ENCODE measurements at places on chromosomes 12 and 14. TPM values are rescaled to one million over a fixed set of nuclear protein-coding genes. Genes with fewer than 3 reads are reported as not detected.
A peak's percentile ranks its signal among the peaks of the same experiment; 100 is the strongest.

DNA sequence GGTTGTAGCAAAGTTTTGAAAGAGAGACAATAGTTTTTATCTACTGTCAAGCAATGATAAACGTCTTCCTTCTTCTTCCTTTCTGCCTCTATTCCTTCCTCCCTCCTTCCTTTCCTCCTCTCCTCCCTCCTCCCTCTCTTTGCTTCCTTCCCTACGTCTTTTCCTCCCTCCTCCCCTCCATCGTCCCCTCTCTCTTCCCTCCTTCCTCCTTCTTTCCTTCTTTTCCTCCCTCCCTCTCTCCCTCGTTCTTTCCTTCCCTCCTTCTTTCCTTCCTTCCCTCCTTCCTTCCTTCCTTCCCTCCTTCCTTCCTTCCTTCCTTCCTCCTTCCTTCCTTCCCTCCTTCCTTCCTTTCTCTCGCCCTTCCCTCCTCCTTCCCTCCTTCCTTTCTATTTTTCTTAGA is 82.8 kb upstream of the KCNA1 start:
- H3K4me1 ChIP-seq = peaks cover 5% of the 10 kb centered on the region
- no peak for DNase-seq
- H3K36me3 ChIP-seq = no peaks in the 10 kb centered on the region
- H3K27me3 ChIP-seq = peaks cover 10% of the 10 kb centered on the region
- no peak overlapping the region for H3K4me3 ChIP-seq
- no peak overlapping the region for H3K27ac ChIP-seq

GRCh38 chr14:65077318-65077717 is 25.0 kb downstream of the MAX start:
- H3K4me3 ChIP-seq = no peak overlapping the region

GSG1 gene
- not detected for total RNA-seq

B3GNT4 gene
- 0.12 TPM for total RNA-seq

DNA sequence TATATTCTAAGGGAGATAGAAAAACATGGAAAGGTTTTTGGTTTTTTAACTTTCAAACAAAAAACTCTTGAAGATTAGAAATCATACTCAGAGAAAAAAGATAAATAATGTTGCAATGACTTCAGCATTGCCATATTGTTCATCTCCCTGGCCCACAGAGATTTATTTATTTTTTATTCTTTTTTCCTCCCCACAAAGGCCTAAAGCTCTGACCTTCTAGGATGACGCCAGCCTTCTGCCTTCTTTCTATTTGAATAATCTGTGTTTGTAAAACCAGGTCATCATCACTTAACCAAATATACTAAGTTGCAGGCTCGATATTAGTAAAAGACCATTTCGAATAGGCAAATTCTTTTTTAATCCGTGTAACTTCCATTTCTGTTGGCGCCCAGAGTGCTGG is 4.4 kb upstream of the DCP1B start:
- peaks cover 11% of the 10 kb centered on the region for H3K4me1 ChIP-seq
- no peak overlapping the region for H3K4me3 ChIP-seq

GRCh38 chr12:24396224-24396623 is 446.8 kb upstream of the SOX5 start:
- no peaks in the 10 kb centered on the region for H3K27me3 ChIP-seq
- H3K27ac ChIP-seq = peak overlapping the region; percentile 31
- H3K4me1 ChIP-seq = peaks cover 43% of the 10 kb centered on the region
- no peak for DNase-seq

DNA sequence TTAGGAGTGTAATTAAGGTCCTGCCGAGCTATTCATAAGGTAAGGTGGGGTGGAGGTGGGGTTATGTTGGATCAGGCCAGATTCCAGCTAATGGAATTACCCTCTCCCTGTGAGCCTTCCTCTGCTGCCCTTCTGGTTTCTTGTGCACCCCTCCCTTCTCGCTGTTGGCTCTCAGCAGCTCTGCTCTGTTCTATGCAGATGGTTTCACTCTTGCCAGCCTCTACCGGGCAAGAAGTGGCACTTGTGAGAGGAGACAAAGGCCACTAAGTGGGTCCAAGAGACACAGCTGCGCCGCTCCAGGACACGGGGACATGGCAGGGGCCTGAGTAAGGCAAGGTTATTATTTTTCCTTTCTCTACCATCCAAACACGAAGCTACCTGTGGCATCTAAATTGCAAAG is 334.4 kb downstream of the EMP1 start:
- H3K27ac ChIP-seq = no peak overlapping the region
- no peaks in the 10 kb centered on the region for H3K36me3 ChIP-seq
- no peaks in the 10 kb centered on the region for H3K4me1 ChIP-seq
- no peaks in the 10 kb centered on the region for H3K27me3 ChIP-seq
- no peak for DNase-seq

GRCh38 chr12:130240831-130241590 is 78.7 kb downstream of the FZD10 start:
- peaks cover 56% of the 10 kb centered on the region for H3K27me3 ChIP-seq
- no peaks in the 10 kb centered on the region for H3K36me3 ChIP-seq
- DNase-seq = no peak
- no peaks in the 10 kb centered on the region for H3K4me1 ChIP-seq
- no peak overlapping the region for H3K4me3 ChIP-seq

DNA sequence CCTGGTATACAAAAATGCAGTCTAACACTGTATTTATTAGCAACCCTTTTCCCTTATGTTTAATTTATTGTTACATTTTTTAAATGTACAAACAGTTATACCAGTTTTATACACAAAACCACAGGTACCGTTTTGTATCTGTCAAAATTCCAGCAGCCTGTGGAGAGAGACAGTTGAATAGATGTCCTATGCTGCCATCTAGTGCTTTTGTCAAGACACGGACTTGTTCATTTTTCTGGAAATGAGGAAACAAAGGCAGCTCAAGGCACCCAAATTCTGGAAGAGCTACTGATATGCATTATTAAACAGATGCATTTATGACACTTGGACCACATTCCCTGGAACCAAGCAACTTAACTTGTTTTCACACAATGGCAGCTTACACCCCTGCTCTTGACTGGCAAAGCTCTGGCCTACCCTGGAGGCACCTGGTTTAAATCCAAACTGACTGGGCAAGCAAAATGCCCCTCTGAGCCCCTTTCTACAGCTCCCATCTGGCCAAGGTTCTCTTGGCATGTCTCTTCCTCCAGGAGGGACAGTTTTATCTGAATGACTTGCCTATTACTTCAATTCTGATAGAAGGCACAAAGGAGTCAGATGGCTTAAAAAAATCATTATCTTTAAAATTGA is 286.9 kb upstream of the PRKD1 start:
- no peaks in the 10 kb centered on the region for H3K4me1 ChIP-seq
- H3K4me3 ChIP-seq = no peak overlapping the region
- no peaks in the 10 kb centered on the region for H3K27me3 ChIP-seq

DNA sequence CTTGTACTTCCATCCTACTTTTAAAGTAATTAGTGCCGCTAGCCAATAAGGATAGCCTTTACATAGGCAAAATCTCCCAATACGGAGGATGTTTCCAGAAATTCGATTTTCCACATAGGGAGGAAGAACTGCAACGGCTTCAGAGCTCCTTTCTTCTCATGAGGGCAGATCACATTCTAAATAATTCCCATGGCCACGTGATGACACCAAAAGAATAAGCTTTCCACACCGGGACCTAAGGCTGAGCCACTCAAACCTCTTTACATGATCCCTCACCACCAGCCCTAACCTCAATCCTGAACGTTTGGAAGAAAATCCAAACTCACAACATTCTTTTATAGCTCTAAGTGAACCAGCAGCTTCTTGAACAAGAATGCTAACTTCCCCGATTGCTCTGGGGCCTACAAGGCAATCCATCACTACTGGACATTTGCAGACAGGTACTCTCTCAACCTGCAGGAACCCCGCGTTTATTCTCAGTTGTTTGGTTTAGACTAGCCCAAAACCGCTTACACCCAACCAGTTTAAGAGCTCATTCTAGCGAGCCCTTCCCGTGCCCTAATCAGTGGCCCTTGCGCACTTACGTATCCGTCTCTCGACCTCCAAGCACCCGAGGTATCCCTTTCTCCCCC is 884 bp downstream of the CAPRIN2 start:
- H3K27ac ChIP-seq = peak overlapping the region; percentile 84
- DNase-seq = no peak
- H3K4me1 ChIP-seq = peaks cover 12% of the 10 kb centered on the region
- H3K4me3 ChIP-seq = peak overlapping the region; percentile 74
- no peaks in the 10 kb centered on the region for H3K27me3 ChIP-seq
- no peaks in the 10 kb centered on the region for H3K36me3 ChIP-seq

GRCh38 chr12:123149501-123150274 is 1.2 kb downstream of the PITPNM2 start:
- H3K27me3 ChIP-seq = peaks cover 3% of the 10 kb centered on the region
- peak overlapping the region; percentile 71 for H3K4me3 ChIP-seq
- no peak for DNase-seq
- no peaks in the 10 kb centered on the region for H3K36me3 ChIP-seq
- no peak overlapping the region for H3K27ac ChIP-seq
- peaks cover 23% of the 10 kb centered on the region for H3K4me1 ChIP-seq

GRCh38 chr12:15599266-15600037 is 189.7 kb downstream of the EPS8 start:
- no peaks in the 10 kb centered on the region for H3K27me3 ChIP-seq
- H3K27ac ChIP-seq = no peak overlapping the region
- peaks cover 6% of the 10 kb centered on the region for H3K4me1 ChIP-seq
- no peaks in the 10 kb centered on the region for H3K36me3 ChIP-seq
- no peak overlapping the region for H3K4me3 ChIP-seq

- no peak for DNase-seq
- no peaks in the 10 kb centered on the region for H3K36me3 ChIP-seq
- H3K27ac ChIP-seq = no peak overlapping the region
- H3K4me3 ChIP-seq = no peak overlapping the region
Measured at GRCh38 chr12:14892726-14893505, 7.3 kb upstream of the MGP start.

IRAK3 gene
- total RNA-seq = 0.27 TPM

PLEK2 gene
- total RNA-seq = 1.8 TPM

ACSM4 gene
- not detected for total RNA-seq

RDH12 gene
- total RNA-seq = 0.48 TPM

- no peaks in the 10 kb centered on the region for H3K36me3 ChIP-seq
- H3K27ac ChIP-seq = no peak overlapping the region
- H3K4me3 ChIP-seq = no peak overlapping the region
- no peaks in the 10 kb centered on the region for H3K27me3 ChIP-seq
- DNase-seq = no peak
Measured at GRCh38 chr14:94370524-94370910, 17.9 kb downstream of the SERPINA1 start.

ATP5F1B gene
- total RNA-seq = 1,661 TPM

- no peaks in the 10 kb centered on the region for H3K27me3 ChIP-seq
- H3K27ac ChIP-seq = no peak overlapping the region
- H3K36me3 ChIP-seq = no peaks in the 10 kb centered on the region
- no peak for DNase-seq
- H3K4me1 ChIP-seq = no peaks in the 10 kb centered on the region
- H3K4me3 ChIP-seq = no peak overlapping the region
Measured at GRCh38 chr14:90993792-90994191, 66.6 kb downstream of the RPS6KA5 start.

ERG28 gene
- total RNA-seq = 12.7 TPM

DNA sequence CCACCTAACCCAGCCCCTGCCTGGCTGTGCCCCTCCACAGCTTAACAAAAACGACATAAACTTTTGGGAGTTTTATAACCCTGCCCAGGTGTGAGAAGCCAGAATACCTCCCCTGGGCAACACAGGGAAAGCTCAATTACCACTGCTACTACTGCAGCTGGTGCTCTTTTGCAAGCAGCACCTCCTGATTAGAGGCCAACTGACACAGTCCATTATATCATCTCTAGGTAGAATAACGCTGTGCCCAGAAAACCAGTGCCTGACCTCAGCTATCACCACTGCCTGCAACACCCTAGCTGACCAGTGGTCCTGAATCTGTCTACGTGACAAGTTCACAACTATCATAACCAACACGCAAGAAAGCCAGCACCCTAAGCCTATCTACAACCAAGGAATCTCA is 34.2 kb downstream of the MDM1 start:
- H3K27me3 ChIP-seq = no peaks in the 10 kb centered on the region
- H3K36me3 ChIP-seq = peaks cover 18% of the 10 kb centered on the region
- no peaks in the 10 kb centered on the region for H3K4me1 ChIP-seq
- no peak overlapping the region for H3K27ac ChIP-seq
- no peak overlapping the region for H3K4me3 ChIP-seq
- DNase-seq = no peak

GRCh38 chr12:54384591-54385041 is at the start of gene ZNF385A:
ZNF385A (minus strand) TSS chr12:54384733; CDS start chr12:54384514, 219 bp downstream.
- H3K4me3 ChIP-seq = no peak within 1 kb of the TSS
- no peak for DNase-seq
- no peaks in the 10 kb centered on the region for H3K36me3 ChIP-seq
- no peak within 1 kb of the TSS for H3K27ac ChIP-seq
- H3K27me3 ChIP-seq = no peaks in the 10 kb centered on the region
- peaks cover 53% of the 10 kb centered on the region for H3K4me1 ChIP-seq

GRCh38 chr12:131061041-131061806 is 107.5 kb downstream of the ADGRD1 start:
- no peaks in the 10 kb centered on the region for H3K4me1 ChIP-seq
- H3K27ac ChIP-seq = no peak overlapping the region
- no peaks in the 10 kb centered on the region for H3K27me3 ChIP-seq
- H3K4me3 ChIP-seq = no peak overlapping the region
- DNase-seq = no peak

GRCh38 chr12:104201238-104202001 is 14.2 kb upstream of the TXNRD1 start:
- H3K27me3 ChIP-seq = no peaks in the 10 kb centered on the region
- peak; percentile 83 for DNase-seq
- no peaks in the 10 kb centered on the region for H3K36me3 ChIP-seq
- no peak overlapping the region for H3K27ac ChIP-seq

SMOC1 gene
- total RNA-seq = 10.0 TPM

GRCh38 chr12:65656891-65657351 is 167.4 kb upstream of the HMGA2 start:
- no peak overlapping the region for H3K27ac ChIP-seq
- DNase-seq = peak; percentile 82
- no peak overlapping the region for H3K4me3 ChIP-seq
- no peaks in the 10 kb centered on the region for H3K36me3 ChIP-seq

All from cardiac muscle cell (in vitro differentiated cells and primary cell).